ENCODE measurements at places on chromosomes 6 and 20.

DNA sequence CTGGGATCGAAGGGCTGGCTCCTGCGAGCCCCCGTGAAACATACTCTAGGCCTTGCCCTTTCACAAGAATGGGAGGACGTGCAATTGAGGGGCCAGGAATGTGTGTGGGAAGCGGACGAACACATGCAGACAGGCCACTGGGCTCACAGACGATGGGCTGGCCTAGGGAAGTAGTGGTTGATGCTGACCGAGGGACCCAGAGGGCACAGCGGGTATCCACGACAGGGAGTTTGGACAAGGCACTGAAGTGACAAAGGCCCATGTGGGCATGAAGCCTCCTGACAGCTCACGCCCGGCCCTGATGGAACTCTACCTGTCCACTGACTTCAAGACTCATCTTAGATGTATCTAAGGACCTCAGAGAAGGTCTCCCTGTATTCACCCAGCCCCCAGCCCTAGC is 52.2 kb downstream of the MYH7B start:
- no peak for DNase-seq
- no peaks in the 10 kb centered on the region for H3K27me3 ChIP-seq
- no peak overlapping the region for H3K27ac ChIP-seq
- H3K4me1 ChIP-seq = peaks cover 11% of the 10 kb centered on the region
- H3K36me3 ChIP-seq = peaks cover 89% of the 10 kb centered on the region

- peak within 1 kb of the TSS; percentile 87 for H3K4me3 ChIP-seq
- no peaks in the 10 kb centered on the region for H3K27me3 ChIP-seq
- DNase-seq = no peak
Observed at GRCh38 chr6:8063761-8064637, at the start of gene BLOC1S5. Gene BLOC1S5 (minus strand): TSS chr6:8064389. CDS start chr6:8064376, 13 bp downstream.

- H3K27ac ChIP-seq = no peak overlapping the region
- no peaks in the 10 kb centered on the region for H3K27me3 ChIP-seq
- no peak overlapping the region for H3K4me3 ChIP-seq
- no peaks in the 10 kb centered on the region for H3K4me1 ChIP-seq
Observed at GRCh38 chr6:34867484-34867883, 20.4 kb downstream of the TAF11 start.

DNA sequence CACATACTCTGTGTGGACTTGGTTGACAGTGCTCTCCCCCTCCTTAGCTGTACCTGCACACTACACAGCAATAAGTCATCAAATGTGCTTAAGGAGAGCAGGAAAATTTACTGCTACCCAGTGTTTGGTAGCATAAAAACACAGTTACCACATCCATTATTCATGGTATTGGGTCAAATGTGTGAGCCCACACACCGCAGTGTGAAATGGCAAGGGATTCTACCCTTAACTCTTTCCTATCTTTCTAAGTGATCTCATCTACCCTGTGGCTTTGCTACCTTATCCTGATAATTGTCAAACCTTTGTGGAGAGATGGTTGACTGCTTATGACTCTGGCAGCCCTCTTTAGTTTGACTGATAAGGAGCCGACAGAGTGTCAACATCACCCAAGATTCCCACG is 47.6 kb downstream of the STX11 start:
- no peaks in the 10 kb centered on the region for H3K36me3 ChIP-seq
- no peaks in the 10 kb centered on the region for H3K27me3 ChIP-seq
- no peak for DNase-seq
- no peaks in the 10 kb centered on the region for H3K4me1 ChIP-seq
- no peak overlapping the region for H3K4me3 ChIP-seq
